AG09309 (cell line): ENCODE measurements at places on chromosomes 5 and 9.

DNA sequence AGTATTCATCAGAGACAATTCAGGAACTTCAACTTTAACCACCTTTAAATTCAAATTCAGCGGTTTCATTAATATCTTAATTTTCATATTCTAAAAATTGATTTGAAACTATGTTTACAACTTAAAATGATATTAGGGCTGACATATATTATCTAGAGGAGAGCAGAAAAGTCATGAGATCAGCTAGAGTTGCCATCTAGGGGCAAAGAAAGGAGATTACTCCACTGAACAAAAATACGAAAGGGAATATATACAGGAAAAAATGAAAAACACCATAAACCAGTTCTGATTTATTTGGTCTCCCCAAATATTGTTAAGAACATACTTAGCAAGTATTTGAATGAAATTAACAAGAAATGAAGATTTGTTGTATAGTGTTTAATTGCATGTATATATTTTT is 946.3 kb downstream of the DTWD2 start:
- DNase-seq, result no peak

GRCh38 chr5:122965111-122965510 is 71.4 kb downstream of the PPIC start:
- DNase-seq, result no peak

DNA sequence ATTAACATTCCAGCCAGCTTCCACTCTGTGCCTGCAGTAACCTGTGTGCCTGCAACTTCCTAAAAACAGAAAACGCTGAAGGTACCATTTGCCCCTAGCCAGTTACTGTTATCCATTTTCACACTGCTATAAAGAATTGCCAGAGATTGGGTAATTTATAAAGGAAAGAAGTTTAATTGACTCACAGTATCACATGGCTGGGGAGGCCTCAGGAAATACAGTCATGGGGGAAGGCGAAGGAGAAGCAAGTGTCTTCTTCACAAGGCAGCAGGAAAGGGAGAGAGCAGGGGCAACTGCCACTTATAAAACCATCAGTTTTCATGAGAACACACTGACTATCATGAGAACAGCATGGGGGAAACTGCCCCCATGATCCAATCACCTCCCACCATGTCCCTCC is 31.2 kb downstream of the PTCD2 start:
- DNase-seq, result no peak

- no peak for DNase-seq
Observed at GRCh38 chr5:51846015-51846414, 462.8 kb downstream of the ISL1 start.
